Activated T-cell treated with anti-CD3 and anti-CD28 coated beads, Interleukin-2, amount 50 U/mL, for 48 hours (primary cell): ENCODE measurements at places on chromosomes 11 and 22.

- no peak for DNase-seq
These were observed 32.7 kb downstream of the FLI1 start for GRCh38 chr11:128726458-128727139.

DNA sequence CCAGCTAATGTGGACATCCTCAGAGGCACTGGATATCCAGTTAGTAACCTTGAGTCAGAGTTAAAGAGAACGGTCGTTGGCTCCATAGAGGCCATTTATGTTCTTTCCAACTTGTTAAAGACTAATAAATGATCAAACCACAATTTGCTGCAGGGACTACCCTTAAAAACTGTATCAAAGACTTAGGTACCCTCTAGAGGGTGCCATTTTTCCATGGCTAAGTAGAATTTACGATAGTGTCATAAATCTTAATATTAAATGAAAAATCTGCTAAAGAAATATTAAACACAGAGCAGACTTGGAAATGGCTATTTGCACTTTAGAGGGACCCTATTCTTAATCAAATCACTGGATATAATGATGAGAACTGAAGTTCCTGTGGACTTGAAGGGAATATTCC is 685.2 kb upstream of the CHORDC1 start:
- DNase-seq, result no peak

GRCh38 chr11:439315-440064 is 2.3 kb downstream of the ANO9 start:
- DNase-seq, result no peak

- DNase-seq, result peak; percentile 48
These were observed 6.6 kb upstream of the FLI1 start for GRCh38 chr11:128687321-128687720.

DNA sequence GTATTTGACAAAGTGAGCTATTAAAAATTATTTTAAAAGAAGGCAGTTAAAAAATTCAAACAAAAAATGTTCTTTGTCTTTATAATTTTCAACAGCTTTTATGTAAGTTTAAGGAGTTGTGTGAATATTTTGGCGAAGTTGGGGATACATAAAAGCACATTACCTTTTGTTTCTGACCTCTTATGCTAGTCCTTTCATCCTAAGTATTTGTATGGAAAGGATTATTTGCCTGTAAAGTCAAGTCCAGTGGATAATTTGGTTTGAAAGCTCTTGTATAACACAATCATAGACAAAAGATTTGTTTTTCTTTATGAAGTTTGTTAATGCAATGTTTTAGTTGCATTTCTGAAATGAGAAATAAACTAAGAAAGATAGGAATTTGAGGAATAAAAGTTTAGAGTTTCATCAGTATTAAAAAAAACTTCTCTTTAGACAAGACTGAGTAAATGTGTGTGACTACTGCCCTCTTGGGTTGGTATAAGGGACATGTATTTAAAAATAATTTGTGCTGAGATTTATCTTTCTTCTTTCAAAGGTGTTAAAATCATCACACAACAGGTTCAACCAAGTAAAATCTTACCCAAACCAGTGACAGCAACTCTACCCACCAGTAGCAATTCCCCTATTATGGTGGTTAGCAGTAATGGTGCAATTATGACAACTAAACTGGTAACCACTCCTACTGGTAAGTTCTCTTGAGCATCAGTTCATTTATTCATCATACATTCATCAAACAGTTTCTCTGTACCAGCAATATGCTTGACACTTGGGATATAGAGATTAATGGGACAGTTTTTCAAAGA is 68.2 kb downstream of the EMSY start:
- no peak for DNase-seq

DNA sequence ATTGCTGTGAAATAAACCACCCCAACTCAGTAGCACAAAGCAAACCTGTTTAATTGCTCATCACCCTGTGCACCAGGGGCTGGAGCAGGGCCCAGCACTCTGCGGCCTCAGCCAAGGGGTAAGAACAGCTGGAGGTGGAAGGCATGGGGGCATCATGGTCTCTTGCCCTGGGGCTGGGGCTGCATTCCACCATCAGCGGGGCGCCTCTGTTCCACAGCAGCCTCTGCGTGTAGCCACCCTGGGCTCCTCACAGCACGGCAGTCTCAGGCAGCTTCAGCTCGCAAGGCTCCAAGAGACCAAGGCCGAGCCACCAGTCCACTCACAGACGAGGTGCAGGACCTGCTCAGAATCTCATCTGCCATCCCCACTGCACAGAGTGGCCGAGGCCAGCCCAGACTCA is 630.7 kb downstream of the TBC1D22A start:
- no peak for DNase-seq

DNA sequence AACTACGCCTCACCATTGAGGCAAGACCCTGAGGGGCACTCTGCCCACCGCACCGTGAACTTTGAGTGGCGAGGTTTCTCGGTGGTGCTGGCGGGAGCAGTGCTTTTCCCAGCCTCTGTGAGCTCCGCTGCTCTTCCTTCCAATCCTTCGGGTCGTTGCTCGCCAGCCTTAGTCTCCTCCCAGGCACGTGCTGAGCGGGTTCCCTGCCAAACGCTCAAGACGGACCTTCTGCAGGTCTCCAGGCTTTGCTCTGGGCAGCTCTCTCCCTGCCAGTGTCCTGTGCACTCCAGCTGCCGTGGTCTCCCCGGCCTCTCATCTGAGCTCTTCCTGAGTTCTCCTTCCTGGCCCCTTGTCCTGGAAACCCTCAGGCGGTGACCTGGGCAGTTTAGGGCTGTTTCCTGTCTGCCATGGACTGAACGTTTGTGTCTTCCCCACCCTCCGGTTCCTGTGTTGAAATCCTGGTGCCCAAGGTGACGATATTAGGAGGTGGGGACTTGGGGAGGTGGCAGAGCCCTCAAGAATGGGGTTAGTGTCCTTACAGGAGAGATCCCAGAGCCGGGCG is 11.2 kb upstream of the MUC6 start:
- no peak for DNase-seq

- no peak for DNase-seq
These were observed 25.8 kb upstream of the KCNQ1OT1 start for GRCh38 chr11:2725368-2726300.

DNA sequence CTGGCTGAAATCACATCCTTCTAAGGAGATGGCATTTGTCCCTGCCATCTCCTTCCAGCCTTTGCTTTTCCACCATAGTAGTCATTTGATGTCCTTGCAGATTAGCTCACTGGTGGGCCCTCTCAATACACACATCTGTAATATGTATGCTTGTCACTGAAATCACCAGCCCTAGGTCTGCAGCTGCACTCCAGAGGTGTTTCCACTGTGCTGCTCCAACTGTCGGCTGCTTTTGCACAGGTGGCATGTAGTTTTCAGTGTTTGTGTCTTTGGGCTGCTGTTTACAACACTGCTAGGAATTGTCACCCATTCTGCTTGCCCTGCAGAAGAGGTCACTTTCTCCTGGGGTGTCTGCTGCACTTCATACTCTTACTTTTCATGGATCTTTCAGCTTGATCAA is 69.0 kb upstream of the GRAMD1B start:
- DNase-seq, result no peak

- DNase-seq, result no peak
These were observed 58.5 kb downstream of the UBASH3B start for GRCh38 chr11:122714004-122714403.

DNA sequence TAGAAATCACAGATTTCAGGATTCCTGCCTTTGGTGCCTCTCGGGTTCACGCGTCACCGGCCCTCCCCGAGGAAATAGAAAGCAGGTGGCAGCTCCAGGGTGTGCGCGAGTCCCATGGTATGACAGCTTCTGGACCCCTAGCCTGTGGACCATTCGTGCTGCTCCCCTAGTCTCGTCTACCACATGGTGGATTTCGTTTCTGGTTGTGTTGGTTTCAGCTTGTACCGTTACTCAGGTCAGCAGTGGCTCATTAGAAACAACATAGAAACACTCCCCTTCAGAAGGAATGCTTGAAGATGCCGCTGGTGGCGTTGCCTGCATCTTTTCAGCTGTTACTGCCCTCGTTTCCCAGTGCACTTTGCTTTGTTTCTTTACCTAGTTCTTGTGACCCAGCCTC is 700 bp downstream of the TTC17 start:
- no peak for DNase-seq

DNA sequence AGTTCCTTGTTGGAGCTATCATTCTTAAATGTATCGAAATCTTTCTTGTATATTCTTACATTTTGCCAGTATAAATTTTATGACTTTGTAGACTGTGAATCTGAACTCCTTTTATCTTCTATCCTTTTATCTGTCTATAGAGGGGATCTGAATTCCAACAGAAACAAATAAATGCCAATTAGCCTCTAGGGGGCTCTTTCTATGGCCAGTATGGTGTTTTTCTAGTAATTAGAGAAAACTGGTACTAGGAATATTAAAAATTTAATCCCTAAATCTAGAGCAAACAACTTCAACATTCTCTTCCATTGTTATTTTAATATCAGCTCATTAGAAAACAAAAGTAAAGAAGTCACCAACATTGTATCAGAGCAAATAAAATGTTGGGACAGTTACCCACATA is 21.5 kb upstream of the CAT start:
- DNase-seq, result no peak

GRCh38 chr22:40396882-40397281 is 26.5 kb downstream of the SGSM3 start:
- DNase-seq, result no peak
